Activated CD8-positive, alpha-beta memory T cell treated with anti-CD3 and anti-CD28 coated beads for 48 hours (primary cell): ENCODE measurements at places on chromosomes 7 and 10.

DNA sequence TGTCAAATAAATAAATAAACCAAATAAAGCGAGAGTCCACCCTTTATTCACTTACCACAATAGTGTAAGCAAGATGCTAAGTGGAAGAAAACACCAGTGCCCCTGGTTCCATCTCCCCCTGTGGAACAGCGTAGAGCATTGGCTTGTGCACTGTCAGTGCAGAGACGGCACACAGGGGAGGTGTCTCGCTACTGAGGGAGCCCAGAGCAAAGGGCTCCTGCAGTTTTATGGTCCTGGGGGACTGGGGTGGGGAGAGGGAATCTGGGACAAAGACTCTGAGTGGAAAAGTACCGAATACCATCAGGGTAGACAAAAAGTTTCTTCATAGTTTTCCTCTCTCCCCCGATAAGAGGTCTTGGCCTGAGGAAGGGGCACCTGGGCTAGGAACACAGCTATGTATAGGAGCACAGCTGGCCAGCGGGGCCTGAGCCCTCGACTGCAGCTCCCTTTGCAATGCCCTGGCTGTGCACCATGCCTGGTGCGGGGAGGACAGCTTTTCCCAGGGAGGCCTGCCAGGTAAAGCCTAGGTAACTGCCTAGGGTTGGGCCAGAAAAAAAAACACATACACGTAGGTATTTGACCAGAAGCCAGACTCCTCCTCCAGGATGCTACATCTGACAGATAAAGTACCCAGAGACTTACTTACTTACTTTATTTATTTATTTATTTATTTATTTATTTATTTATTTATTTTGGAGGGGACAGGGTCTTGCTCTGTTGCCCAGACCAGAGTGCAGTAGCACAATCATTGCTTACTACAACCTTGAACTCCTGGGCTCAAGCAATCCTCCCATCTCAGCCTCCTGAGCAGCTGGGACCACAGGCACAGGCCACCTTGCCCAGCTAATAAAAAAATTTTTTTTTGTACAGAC, 88.8 kb upstream of the KIF5B start:
- DNase-seq, result no peak

DNA sequence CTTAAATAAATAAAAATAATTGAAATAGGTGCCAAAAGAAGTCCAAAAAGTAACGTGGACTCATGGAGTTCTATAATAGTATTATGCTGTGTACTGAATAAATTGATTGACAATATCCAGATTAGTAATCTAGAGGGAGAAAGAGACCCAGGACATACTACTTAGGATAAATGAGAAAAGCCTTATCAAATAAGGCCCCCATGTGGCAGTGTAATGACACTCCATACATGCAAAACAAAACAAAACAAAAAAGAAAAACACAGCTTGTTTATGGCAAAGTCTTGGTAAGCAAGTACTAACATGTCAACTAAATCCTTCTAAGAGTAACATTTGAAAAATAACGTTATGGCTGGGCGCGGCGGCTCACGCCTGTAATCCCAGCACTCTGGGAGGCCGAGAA, 3.6 kb upstream of the RUNDC3B start:
- no peak for DNase-seq

DNA sequence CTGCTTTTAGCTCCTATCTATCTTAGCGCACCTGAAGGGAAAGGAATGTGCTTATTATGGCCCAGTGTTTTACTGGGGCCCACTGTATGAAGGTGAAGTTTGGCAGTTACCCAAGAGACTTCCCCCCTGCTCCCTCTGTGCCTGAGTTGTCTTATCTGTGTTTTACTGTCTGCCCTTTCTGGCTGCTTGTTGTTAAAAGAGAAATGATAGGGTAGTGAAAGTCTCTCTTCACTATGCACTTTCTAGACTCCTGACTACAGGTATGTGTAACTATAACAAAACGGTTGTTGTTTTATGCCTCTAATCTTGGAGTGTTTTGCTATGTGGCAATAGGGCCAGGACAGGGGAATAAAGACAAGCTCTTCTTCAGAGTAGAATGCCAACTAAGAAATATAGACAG, 326.9 kb downstream of the KIF20B start:
- no peak for DNase-seq

- DNase-seq, result no peak
These were observed 323.6 kb downstream of the GFRA1 start for GRCh38 chr10:115949282-115949844.

- no peak for DNase-seq
These were observed 79.2 kb downstream of the RBM20 start for GRCh38 chr10:110723224-110723891.

DNA sequence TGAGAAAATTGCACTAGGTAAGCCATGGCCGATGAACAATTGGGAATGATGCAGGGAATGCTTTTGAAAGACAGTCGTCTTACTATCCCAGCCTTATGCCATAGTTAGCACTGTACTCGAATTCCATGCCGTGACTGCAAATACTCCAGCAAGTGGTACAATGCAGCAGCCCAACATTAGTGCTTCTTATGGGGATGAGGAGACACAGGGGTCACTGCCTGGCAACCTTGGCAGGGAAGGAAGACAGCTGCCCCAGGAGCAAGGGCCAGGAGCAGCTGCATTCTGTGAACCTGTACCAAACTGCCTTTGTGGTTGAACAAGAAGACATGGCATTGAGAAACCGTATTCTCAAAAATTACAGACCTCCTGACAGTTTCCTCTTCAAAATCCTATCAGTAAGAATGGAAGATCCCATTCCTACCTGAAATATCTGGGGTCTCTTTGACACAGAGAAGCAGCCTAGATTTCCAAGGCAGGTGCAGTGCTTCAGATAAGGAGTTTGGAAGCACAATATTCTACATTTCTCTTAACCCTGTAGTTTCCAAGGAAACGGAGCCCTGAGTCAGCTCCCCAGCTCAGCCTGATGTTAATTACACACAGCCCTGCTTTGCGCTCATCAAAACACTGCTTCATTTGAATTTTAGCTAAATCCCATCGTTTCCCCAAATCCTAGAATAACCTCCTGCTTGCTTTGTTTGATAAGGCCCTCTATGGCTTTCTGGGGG, 49.0 kb upstream of the FRMD4A start:
- no peak for DNase-seq

GRCh38 chr7:101678658-101679057, 49.6 kb upstream of the MYL10 start:
- no peak for DNase-seq

GRCh38 chr10:114749510-114749909, 72.1 kb upstream of the FHIP2A start:
- no peak for DNase-seq

DNA sequence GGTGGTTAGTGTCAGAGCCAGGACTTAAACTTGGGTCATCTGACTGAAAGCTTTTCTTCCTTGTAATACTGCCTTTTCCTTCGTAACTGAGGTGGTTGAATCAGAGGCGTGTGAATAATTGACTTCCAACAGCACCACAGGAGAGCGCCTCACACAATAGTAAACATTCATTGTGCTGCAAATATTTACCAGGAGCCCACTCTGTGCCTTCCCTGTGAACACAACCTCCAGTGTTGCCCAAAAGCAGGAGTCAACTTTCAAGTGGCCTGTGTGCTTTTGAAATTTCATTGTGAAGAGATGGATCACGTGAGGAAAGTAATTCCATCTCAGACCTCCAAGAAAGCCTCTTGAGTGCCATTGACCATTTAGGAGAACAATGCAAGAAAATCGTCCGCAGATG, 60.2 kb downstream of the ADRA2A start:
- DNase-seq, result no peak

DNA sequence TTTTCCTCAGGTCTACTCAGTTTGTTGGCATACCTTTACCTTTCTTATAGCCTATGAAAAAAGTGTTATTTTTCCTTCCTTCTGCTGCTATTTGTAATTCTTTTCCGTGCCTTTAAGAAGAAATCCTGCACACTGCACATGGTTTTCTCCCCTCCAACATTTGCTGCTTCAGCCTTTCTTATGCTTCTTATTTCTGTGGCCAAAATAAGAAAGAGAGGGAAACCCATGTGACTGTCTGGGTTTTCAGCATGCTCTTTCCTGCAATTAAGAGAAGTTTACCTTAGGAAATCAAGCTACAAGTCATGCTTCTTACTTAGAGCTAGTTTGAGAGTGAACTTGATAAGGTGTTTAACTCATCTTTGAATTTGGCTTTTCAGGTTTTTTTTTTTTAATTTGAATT, 11.0 kb downstream of the TBC1D12 start:
- DNase-seq, result no peak

DNA sequence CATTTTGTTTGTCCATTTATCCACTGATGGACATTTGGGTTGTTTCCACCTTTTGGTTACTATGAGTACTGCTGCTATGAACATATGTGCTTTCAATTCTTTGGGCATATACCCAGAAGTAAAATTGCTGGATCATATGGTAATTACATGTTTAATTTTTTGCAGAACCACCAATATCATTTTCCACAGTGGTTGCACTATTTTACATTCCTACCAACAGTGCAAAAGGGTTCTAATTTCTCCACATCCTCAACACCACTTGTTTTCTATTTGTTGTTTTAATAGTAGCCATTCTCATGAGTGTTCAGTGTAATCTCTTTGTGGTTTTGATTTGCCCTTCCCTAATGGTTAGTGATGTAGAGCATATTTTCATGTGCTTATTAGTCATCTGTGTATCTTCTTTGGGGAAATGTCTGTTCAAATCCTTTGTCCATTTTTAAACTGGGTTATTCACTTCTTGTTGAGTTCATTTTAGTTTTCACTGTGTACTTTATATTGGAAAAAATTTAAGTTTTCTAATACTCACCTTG, 101.9 kb downstream of the HIBADH start:
- DNase-seq, result no peak

DNA sequence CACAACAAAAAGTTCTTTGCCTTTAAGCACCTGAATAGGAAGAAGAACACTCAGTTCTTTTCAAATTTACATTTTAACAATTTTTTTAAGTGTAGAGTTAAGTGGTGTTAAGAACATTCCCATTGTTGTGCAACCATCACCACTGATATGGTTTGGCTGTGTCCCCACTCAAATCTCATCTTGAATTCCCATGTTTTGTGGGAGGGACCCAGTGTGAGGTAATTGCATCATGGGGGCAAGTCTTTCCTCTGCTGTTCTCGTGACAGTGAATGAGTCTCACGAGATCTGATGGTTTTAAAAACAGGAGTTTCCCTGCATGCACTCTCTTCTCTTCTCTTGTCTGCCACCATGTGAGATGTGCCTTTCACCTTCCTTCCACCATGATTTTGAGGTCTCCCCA, 155.7 kb downstream of the PLXNA4 start:
- DNase-seq, result no peak

GRCh38 chr10:77031531-77032187, 605.9 kb downstream of the KCNMA1 start:
- no peak for DNase-seq

DNA sequence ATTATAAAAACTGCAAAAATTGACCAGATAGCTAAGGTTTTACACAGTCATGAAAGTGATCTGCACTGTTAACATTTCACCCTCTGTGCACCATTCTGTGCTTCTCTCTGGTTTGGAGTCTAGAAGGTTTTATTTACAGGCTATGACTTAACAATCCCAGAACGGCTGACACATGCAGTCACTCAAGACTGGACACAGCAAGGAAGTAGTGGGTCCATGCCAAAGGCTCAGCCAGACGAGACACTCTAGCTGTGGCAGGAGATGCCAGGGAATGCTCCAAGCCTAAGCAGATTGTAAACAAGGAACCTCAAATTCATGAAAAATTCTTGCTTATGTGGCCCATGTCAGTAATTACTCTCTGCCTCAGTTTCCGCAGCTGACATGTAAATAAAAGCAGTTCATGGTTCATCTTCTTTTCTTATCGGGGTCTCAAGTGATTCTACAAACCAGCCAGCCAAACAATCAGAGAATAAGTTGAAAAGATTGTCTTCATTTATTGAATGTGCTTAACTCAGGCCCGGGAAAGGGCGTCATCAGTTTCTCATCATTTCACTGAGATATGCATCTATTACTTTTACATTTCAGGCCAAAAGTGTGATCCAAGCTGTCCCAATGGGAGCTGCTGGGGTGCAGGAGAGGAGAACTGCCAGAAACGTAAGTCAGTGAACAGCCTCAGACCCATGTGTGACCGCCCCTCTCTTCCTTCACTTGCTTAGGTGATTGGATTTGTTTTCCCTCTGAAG, 132.1 kb downstream of the EGFR start:
- no peak for DNase-seq

GRCh38 chr7:101169110-101169837, 3.9 kb upstream of the VGF start:
- DNase-seq, result no peak

- no peak for DNase-seq
These were observed 102.5 kb upstream of the RPA3 start for GRCh38 chr7:7820939-7821338.

GRCh38 chr7:69017208-69017607, 581.1 kb upstream of the AUTS2 start:
- no peak for DNase-seq

DNA sequence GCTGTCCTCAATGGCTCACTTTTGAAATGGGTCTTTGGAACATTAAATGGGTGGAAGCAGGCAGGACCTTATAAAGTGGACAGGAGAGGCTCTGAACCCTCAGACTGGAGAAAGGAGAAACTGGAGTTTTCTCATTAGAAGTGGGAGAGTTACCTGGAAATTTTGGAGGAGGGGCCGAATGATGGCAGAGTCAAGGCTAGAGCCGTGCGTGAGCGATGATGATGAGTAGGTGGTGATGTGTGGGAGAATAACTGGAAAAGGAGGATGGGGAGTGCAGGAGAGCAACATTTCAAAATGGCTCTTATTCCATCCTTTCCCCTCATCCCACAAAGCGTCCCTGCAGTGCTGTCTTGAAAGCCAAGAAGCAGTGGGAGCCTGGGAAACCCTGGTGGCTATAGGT, 274.0 kb downstream of the LRMDA start:
- no peak for DNase-seq

- DNase-seq, result no peak
These were observed 118.4 kb downstream of the SEMA3A start for GRCh38 chr7:84076219-84076618.

DNA sequence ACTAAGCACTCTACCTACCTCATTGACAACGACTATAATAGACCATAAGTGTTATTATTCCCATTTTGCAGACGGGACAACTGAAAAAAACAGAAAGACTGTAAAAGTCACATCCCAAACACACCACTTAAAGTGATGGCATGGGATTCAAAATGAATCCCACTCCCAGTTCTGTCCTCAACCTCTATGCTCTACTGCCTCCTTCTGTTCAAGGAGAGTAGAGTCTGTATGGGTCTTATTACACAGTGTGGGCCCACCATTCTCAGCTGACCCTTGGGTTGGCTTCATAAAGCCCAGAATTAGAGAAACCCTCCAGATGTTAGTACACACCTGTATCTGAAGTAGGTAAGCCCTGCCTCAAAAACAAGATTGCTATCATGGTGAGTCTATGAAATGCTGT, 102.2 kb downstream of the GRM8 start:
- no peak for DNase-seq

DNA sequence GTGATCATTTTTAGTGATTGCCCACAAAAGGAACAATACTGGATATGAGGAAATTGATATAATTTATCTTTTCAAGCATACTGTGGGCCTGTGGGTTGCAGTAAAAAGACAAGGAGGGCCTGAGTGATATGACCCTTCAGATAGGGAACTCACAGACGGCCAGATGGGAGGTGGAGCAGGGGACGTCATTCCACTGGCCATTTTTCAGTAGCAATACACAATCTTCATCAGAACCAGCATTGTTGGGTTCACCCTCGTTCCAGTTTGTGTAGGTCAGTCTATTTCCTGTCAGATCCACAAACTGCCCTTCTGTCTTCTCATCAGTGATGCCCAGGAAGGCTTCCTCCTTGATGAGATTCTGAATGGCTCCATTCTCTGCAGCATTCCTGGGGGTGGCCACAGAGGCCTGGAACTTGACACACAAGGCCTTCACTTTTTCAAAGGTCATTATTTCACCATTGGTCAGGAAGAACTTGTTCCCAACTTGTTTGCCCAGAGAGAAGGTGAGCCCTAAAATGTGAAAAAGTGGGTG, 4.5 kb downstream of the MBL2 start:
- no peak for DNase-seq
